Stimulated activated CD8-positive, alpha-beta memory T cell treated with anti-CD3 and anti-CD28 coated beads, Interleukin-7, amount 100 ng/mL, for 1 hour (primary cell): ENCODE measurements at places on chromosomes 4 and X.

DNA sequence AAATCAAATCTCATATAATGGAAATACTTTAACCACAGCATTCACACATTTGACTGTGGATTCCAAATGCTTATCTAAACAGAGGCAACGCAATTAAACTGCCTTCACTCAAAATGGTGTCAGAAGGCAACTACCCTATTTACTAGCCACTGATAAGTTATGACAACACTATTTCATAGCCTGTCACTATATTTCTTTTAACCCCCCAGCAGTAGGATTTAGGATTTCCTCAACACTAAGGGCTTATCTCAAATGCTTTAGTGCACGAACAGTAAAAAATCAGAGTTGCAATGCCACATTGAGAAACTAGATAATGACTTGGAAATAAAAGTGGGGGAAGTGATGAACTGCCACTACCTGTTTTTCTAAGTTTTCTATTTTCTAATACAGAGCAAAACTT lies 66.7 kb downstream of the DHX15 start:
- DNase-seq, result no peak

GRCh38 chr4:6272863-6273660 lies 3.4 kb downstream of the WFS1 start:
- DNase-seq, result no peak

- DNase-seq, result no peak
Observed at GRCh38 chr4:139314047-139314800, 11.9 kb upstream of the NDUFC1 start.

DNA sequence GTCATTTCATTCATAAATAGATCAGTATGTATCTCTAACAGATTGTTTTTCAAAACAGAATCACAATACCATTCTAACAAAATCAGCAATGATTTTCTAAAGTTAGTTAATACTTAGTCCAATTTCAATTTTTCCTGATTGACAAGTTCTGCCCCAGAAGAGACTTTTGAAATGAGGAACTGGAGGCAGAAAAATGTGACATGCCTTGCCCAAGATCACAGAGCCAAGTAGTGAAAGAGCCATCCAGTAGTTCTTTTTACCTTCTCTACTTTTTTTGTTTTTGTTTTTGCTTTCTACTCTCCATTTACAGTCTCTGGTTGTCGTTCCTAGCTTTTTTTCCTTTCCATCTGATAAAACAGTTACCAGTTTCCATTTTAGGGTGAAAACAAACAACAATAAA lies 129.3 kb upstream of the TMEM164 start:
- no peak for DNase-seq

DNA sequence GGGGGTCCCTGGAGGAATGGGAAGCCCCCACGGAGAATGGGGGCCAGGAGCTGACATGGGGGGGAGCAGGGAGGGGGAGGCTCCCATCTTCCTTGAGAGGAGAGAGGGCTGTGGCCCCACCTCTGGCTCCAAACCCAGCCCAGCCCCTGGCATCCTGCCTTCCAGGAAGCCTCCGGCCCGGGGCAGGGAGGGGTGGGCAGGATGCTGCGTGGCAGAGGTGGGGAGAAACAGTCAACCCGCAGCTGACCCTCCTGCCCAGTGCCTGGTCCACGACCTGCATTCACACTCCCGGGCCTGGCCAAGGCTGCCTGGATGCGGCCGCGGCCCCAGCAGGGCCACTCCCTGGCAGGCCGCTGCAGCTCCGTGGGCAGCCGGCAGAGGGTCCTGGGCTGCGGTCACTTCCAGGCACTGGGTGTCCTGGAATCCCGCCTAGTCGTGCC lies 39.0 kb downstream of the CPLX1 start:
- DNase-seq, result no peak

DNA sequence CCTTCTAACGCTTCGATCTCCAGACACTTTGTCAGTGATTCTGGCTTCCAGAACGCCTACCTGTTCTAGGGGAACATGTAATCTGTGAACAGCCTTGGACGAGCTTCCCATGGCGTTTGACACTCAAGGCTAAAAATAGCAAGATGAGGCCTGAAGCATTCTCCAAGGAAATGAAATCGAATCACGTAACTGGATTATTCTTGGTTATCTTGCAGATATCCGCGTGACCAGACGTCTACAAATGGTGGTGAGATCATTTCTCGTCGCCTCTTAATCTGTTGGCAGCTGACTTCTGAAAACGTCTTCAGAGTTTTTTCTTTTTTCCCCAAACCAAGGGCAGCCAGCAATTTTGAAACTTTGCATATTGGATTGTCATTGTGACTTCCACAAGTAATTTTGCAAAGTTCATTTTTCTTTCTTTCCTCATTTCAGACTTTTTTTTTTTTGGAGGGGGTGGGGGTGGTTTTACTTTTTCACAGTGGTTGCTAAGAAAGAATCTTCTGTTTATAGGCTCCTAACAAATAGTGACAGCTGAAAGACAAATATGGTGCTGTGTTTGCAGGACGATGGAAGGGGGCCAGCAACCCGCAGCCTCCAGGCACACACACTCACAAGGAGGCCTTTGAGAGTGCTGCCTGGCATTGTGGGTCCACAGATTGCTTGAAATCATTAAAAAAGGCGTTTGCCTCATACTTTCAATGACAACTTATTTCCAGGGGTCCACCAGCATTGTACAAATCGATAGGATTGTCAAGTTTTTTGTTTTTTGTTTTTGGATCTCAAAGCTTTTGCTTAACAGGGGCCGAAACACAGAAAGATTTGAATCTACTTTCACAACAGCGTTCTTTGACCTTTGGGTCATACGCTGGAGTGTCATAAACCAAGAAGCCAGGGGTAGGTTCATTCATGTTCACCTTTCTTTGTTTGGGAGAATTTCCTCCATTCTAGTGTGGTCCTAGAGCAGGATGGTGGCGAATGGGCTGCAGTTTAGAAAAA lies 32.4 kb upstream of the PDLIM3 start:
- DNase-seq, result no peak

DNA sequence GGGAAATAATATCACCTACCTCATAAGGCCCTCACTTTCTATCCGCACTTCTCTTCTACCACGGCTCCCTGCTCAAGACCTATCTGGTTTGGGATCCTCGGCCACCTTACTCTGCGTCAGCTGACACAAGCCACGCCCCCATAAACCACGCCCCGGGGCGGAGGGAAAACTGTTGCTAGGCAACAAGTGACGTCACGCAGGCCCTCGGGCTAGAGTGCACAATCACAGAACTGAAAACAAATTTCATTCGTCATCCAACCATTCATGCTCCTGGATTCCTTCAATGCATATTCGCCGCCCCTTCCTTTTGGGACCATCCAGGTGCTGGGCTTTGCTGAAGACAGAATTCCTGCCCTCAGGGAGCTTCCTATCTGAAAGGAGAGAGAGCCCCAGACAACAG lies 66.3 kb downstream of the SMC1A start:
- DNase-seq, result no peak
